ENCODE measurements at places on chromosomes 3 and 15.

GRCh38 chr15:73424506-73424905 is 18.5 kb upstream of the REC114 start:
- DNase-seq, result no peak

DNA sequence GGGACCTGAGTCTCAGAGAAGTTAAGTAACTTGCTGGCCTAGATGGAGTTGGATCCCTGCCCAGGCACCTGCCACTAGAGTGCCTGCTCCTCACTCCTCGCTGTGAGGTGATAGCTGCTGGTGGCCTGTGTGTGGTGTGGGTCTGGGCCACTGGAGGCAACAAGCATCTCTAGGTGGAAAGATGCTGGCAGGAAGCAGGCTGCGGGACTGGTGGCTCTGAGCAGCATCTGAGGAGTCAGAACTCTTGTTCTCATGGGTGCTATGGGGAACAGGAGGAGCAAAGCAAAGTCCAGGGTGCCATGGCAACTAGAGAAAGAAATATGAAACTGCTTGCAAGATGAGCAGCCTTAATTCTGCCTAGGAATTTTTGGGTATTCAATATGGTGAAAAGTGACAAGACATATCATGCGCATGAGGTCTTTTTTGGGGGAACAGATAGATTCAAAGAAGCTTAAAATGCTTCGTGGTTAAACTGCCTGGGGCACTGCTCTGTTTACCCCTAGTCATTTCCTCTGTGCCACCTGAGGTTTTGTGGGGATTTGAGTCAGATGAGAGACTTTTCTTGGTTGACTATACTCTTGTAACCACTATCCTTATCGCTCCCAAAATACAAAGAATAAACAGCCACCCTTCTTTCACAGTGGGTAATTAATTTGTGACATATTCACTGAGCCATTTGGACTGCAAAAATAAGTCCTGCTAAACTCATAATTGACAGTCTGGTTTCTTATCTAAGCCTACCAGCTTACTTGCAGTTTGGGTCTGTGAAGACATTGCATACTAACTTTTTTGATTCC is 50.3 kb downstream of the MED12L start:
- no peak for DNase-seq

DNA sequence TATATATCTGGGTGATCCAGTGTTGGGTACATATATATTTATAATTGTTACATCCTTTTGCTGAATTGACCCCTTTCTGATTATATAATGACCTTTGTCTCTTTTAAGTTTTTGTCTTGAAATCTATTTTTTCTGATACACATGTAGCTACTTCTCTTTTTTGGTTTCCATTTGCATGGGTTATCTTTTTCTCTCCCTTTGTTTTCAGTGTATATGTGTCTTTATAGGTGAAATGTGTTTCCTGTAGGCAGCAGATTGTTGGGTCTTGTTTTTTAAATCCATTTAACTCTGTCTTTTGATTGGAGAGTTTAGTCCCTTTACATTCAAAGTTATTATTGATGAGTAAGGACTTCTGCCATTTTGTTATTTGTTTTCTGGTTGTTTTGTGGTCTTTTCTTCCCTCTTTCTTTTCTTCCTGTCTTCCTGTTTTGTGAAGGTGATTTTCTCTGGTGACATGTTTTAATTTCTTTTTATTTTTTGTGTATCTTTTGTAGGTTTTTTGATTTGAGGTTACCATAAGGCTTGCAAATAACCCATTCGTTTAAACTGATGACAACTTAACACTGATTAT is 56.8 kb downstream of the STARD9 start:
- DNase-seq, result no peak

DNA sequence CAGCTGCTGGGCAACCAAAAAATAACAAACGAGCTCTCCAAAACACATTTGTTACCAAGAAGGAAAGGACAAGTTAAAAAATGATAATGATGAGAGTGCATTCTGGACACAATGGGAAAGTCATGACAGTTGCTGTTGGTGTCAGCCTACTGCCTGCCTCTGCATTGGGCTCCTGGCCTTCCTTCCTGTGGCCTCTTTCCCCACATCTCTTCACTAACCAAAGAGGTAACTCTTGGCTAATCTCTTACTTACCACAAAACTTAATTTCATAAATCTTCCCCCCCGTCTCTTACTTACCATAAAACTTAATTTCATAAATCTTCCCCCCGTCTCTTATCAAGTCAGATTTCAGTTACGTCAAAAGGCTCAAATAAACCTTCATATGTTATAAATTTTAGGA is 58.6 kb downstream of the AGTR1 start:
- DNase-seq, result no peak

GRCh38 chr3:71956716-71957115 is 171.8 kb upstream of the PROK2 start:
- no peak for DNase-seq

DNA sequence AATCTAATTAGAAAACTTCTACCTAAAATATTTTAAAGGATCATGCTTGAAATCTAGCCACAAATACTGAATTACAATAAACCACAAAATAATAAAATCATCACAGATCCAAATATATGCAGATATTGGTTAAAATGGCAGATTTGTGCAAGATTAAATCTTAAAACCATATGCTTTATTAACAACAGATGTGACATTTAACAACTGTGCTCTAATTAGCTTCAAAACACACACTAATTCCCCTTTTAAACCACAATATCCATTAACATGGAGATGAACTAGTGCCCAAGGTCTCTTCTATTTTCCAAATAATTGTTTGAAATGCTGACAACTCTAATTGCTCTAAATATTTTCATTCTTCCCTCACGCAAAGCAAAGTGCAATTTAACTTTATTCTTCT is 1530.3 kb downstream of the SI start:
- no peak for DNase-seq

DNA sequence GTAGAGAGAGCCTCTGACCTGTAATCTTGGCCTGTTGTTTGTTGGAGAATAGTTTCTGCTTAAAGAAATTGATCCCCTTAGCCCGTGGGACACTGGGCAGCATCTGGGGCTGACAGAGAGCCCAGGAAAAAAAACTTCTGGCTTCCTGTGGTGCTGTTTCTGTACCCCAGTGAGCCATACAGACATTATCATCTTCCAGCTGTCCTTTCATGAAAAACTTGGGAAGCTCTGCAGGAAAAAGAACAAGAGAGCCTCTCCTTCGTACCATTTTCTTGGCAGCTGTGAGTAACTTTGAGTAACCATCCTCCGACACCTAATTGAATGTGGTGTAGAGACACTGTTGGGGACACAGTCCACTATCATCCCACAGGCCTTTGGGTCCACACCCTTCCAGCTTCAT is 333.0 kb downstream of the SHQ1 start:
- DNase-seq, result no peak

- no peak for DNase-seq
Observed at GRCh38 chr15:101243420-101243819, 8.4 kb downstream of the CHSY1 start.

DNA sequence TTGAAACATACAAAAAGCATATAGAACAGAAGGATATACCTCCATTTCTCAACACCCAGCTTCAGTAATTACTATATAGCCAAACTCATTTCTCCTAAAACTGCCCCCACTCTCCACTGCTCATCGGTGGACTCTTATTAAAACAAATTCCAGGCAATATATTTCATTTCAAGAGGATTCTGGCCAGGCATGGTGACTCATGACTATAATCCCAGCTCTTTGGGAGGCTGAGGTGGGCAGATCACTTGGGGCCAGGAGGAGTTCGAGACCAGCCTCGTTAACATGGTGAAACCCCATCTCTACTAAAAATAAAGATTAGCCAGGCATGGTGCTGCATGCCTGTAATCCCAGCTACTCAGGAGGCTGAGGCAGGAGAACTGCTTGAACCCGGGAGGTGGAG is 40.9 kb downstream of the SNX4 start:
- no peak for DNase-seq

DNA sequence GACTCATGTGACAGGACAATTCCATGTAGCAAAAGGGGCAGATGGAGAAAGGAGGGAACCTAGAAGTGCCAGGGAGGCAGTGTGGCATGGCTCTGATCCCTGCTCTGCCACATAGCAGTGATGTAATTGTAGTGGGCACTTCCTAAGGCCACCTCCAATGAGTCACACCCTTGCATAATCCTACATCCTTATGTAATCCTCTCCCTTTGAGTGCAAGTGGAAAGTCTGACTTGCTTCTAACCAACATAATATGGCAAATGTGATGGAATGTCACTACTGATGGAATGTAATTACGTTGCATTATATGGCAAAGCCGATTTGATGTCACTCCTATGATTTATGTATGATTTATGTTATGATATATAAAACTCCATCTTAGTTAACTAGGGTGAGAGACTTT is 72.9 kb upstream of the ATP2C1 start:
- DNase-seq, result no peak

- no peak for DNase-seq
Observed at GRCh38 chr15:89494941-89495637, 1.3 kb downstream of the RHCG start.

DNA sequence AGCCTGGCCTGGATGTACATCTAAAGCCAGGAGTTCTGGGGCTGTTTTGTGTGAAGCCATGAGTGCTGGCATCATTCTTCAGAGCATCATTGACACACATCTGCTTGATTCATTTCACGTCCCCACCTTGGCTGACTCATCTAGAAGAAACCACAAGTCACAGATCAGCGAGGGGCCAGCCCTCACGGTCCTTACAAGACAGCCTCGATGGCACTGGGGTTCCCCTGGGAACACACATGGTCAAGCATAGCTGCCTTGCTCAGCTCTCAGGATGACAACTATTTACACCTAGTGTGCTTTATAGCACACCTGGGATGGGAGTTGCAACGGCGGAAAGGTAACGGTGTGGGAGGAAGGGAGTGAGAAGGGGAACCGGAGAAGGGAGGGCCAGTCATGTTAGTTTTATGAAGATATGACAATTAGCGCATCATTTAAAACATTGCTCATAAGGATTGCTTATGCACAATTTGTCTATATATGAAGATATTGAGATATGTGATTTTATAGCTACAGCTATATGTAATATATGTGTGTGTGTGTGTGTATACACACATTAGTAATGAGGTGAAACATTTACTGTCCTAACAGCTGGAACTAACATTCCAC is 227.1 kb downstream of the RPLP1 start:
- no peak for DNase-seq

DNA sequence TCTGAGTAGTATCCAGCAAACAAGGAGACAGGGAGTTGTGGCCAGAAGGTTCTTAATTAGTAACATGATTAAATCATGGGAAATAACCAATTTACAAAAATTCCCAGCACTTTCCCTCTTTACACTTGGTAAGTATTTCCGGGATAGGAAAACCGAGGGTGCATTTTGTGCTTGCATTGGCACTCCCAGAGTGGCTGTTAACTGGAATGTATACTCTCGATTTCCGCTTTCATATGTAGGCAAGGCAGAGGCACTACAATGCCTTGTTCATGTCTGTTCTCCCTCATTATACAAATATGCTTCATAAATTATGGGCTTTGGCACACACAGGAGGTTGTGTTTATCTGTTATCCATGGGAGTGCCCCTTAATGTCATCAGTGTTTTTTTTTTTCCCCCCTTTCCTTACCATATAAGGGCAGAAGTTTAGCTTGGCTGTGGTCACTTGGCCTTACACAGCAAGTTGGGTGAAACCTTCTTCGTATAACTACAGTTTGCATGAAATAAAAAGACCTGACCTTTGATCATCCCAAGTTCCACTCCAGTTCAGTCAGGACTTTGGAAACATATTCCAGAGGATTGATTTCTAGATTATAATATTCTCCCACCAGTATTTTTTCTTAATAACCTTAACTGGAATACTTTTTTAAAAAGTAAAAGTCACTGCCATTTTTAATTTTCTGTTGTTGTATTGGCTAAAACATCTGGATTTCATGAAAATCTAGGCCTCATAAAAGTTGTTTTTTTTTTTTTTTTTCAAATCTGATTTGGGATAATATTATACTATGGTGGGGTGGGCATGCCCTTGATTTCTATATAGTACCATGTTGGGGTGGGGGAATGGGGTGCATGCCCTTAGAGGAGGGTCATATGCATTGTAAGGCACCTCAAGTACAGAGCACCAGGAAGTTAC is 8.9 kb downstream of the TPM1 start:
- DNase-seq, result no peak

DNA sequence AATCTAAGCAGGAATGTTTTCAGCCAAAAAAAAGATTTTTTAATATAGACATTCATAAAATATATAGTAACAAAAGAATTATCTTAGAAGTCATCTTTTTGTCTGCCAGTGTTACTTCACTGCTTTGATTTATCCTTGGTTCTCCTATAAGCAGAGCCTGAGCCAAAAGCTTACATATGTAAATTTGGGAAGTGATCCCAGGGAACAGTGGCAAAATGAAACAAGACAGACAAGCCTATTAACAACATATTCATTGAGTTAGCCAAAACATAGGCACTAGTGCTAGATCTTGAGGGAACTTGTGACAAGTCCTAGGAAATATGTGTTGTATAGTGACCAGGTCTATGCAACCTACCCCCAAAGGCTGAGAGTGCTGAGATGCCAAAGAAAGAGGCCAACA is 11.3 kb downstream of the GTPBP8 start:
- DNase-seq, result no peak

DNA sequence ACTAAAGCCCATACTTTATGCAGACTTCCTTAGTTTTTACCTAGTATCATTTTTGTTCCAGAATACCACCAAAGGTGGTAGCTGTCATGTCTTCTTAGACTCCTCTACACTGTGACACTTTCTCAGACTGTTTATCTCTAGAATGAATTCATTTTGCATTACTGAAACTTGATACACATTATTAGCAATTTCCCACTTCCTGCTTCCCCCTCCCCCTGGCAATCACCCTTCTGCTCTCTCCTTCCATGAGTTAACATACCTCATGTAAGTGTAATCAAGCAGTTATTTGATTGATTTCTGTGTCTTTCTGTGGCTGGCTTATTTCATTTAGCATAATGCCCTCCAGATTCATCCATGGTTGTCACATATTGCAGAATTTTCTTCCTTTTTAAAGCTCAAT is 204.9 kb downstream of the STAG1 start:
- no peak for DNase-seq
